ENCODE measurements at places on chromosomes 12 and 14.

GRCh38 chr12:6554168-6555017 lies 1.4 kb downstream of the IFFO1 start:
- DNase-seq, result peak; percentile 95

DNA sequence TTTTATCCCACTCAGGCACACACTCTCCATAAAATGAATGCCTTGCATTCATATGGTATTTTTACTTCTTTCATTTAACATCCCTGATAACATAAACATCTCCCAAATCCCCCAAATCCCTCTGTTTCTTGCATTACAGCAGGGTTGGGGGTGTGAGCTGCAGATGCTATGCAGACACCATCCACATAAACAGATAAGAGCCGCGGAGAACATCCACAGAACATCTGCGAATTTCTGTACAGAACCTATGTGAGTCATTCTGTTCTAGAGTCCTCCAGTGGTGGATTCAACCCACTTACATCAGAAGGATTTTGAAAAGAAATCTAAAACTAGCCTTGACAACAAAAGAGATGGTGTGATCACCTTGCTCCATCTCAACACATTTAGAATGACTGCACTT lies 20.3 kb downstream of the FBLN5 start:
- DNase-seq, result no peak

DNA sequence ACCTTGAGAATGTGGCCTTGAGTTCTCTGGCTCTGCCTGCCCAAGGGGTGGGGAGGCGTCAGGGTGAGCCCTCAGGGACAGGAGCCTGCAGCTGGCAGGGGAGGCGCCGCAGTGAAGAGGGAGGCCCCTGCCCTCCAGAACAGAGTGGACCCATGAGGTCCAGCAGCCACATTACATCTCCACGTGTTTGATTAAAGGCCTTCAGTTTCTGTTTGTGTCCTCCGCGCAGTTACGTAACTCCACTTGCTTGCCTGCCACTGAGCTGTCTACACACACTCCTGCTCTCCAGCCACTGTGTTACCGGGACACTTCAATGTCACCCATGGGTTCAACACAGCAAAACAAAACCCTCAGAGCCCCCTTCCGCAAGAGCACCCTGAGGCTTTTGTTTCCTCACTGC lies 70.4 kb downstream of the CHGA start:
- DNase-seq, result no peak

- DNase-seq, result no peak
Observed at GRCh38 chr14:36301159-36301558, 19.3 kb downstream of the MBIP start.

GRCh38 chr14:101845496-101845895 lies 84.0 kb downstream of the PPP2R5C start:
- DNase-seq, result no peak

DNA sequence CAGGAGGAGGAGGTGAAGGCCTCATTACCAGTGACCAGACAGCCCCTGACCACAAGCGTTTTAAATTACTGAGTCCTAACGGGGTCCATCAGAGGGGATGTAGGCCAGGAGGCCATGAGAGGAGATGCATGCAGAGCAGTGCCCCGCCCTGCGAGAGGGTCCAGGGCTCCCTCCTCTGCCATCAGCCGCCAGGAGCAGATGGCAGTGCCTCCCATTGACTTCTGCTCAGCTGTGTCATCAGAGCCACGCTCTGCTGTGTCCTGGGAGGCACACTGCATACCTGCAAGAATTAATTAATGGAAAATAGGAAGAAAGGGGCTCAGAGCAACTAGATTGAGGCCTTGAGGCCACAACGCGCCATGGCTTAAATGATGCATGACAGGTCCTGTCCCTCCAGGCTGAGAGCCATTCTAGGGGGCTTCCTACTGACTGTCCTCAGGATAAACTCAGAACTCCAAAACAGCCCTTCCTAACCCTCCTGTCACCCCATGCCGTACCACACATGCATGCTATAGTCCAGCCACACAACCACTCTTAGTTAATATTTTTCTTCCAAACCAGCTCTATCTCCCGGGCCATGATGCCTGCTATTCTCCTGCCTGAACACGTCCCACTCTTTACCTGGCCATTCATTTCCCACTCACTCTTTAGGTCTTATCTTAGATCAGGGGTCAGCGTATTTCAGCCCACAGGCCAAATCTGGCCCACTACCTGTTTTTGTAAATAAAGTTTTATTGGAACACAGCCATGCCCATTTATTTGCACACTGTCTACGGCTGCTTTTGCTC lies 235.8 kb downstream of the KSR2 start:
- no peak for DNase-seq

DNA sequence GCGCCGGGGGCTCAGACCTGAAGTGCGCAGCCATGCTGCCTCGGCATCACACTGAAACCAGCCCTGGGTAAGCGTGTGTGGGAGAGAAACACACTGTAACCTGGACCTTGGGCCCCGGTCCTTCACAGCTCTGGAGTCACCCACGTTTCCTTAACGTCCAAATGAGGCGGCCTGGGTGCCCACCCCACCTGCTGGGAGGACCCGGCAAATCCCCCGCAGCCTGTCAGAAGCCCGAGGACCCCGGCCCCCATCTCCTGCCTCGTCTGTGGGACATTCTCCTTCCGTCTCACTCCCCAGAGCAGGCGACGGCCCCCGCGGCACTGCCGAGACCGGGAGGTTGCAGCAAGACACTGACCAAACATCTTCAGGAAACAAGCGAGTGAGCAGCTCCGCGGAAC lies 66.5 kb upstream of the GALNT9 start:
- DNase-seq, result no peak

GRCh38 chr12:10615532-10615931 lies 2.1 kb upstream of the MAGOHB start:
- peak; percentile 11 for DNase-seq

DNA sequence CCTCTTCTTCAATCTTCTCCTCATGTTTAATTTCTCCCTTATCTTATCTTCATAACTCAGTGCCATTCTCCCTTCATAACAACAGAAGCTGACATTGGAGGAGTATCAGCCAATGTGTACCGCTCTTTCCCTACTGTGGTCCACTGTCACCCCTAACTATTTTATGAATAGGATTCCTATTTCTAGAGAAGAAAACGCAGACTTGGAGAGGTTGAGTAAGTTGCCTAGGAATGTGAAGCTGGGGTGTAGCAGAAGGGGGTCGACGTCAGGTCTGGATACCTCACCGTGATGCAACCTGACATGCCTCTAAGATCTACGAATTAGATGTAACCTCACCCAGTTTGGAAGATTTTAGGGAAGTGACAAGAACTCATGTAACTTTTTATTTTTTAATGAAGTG lies 17.1 kb downstream of the LMO3 start:
- DNase-seq, result no peak

- DNase-seq, result no peak
Observed at GRCh38 chr12:5708371-5708770, 236.7 kb downstream of the ANO2 start.

- DNase-seq, result no peak
Observed at GRCh38 chr12:87217491-87217890, 811.7 kb downstream of the C12orf50 start.

GRCh38 chr14:77906446-77906845 lies 106.5 kb downstream of the ADCK1 start:
- no peak for DNase-seq

GRCh38 chr14:67529947-67530935 lies 2.8 kb upstream of the PLEKHH1 start:
- no peak for DNase-seq

DNA sequence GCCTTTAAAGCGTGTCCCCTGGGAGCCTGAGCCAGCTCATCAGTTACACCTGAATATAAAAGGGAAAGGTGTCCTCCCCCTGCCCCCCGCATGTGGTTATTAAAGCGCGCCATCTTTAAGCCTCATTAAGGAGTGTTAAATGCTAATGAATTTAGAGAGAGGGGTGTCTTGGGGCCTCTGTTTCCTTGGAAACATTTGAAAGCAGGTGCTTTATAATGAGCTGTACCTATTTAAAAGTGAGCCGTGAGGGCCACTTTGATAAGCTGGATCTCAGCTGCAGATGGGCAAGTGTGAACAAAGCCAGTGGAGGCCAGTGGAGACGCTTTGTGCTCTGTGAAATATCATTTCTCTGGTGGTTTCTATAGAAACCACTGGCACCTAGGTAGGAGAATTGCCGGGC lies 84.0 kb downstream of the BEGAIN start:
- DNase-seq, result no peak

- no peak for DNase-seq
Observed at GRCh38 chr14:75454963-75455546, 27.2 kb downstream of the JDP2 start.

- DNase-seq, result no peak
Observed at GRCh38 chr12:51721282-51721940, 127.1 kb downstream of the FIGNL2 start.

DNA sequence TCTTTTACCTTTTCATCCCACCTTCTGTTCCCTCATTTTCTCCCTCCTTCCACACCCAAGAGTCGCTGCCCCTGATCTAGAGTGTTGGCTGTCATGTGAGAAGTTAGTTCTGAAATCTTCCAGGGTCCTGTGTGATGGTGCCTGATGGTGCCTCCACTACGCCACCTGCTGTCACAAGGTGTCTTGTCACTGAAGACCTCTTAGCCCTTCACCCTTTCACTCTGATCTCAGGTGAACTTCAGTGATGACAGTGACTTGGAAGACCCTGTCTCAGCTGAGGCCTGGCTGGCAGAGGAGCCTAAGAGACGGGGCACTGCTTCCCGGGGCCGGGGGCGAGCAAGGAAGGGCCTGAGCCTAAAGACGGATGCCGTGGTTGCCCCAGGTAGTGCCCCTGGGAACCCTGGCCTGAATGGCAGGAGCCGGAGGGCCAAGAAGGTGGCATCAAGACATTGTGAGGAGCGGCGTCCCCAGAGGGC lies 7.6 kb upstream of the PFDN5 start:
- DNase-seq, result peak; percentile 80

DNA sequence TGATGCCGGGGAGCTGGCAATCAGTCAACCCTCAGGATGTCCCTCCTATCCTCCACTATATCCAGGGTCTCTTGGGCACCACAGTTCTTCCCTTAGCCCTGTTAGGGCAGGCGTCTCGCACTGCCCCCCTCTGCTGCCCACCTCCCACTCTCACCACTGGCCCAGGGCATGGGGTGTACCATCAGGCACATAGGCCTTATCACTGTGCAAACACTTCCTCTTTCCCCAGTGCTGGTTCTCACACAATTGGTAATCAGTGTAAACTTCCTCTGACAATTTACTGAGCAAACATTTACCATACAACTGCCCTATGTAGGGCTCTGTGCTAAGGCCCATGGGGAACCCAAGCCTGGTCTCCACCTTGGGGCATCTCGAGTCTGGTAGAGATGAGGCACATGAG lies 20.1 kb upstream of the TMED10 start:
- DNase-seq, result no peak

- DNase-seq, result no peak
Observed at GRCh38 chr14:105325303-105325702, 10.8 kb downstream of the PACS2 start.

DNA sequence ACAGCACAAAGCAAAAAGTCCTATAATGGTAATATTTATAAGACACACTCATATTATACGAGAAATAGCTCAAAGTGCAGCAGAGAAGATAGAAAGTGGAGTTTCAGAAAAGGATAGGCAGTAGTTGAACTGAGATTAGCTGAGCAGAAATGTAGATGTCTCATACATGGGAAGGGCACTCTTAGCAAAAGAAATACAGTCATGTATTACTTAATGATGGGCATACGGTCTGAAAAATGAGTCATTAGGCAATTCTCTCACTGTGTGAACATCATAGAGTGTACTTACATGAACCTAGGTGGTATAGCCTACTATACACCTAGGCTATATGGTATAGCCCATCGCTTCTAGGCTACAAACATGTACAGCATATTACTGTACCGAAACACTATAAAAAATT lies 671.3 kb downstream of the RPS29 start:
- no peak for DNase-seq

DNA sequence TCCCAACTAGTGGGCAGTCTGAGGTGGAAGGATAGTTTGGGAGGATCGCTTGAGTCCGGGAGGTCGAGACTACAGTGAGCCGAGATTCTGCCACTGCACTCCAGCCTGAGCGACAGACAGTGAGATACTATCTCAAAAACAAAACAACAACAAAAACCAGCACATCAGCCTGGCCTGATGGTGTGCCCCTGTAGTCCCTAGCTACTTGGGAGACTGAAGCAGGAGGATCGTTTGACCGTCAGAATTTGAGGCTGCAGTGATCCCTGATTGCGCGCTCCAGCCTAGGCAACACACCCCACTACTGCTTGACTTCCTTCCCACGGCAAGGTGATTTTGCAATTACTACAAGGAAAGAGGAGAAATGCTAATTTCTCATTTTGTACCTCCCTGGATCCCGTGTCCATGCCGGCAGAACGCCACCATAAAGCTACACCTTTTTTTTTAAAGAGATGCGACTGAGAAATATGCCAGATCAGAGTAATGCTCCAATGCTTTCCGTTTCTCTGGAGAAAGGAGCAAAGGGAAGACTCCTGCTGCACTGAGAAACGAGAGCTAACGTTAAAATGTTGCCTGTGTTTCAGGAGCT lies 672 bp upstream of the SCFD1 start:
- DNase-seq, result peak; percentile 35

DNA sequence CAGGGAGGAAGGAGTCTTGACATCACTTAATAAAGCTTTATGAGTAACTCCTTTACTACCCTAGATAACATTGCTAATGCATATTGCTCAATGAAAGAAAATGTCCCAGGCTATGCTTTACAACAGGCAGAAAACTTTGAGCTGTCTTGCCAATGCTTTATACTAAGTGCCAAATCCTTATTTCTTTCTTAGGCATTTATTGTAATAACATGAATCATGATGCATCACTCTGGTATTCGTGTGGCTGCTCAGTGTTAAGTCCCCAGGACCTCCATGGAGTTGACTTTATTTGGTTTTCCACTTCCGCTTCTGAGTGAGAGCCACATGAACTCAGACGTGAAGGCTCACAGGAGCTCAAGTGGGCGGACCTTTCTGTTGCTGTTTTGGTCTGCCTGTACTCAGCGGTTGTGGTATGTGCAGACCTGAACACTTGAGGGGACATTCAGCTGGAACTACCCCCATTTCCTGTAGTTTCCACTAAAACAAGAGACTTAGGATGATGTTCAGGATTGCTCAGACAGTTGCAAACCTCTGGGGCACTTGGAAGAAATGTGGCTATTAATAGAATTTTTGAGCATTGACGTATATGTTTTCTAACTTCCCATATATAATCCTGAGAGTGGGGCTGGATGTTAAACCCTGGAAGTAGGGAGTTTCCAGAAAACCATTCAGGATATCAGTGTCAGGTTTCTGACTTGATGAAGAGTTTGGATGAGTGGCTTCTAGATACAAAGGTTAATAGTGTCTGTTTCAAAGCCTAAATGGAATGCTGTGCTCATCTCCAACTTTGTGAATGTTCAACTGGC lies 258.6 kb downstream of the MSRB3 start:
- no peak for DNase-seq

DNA sequence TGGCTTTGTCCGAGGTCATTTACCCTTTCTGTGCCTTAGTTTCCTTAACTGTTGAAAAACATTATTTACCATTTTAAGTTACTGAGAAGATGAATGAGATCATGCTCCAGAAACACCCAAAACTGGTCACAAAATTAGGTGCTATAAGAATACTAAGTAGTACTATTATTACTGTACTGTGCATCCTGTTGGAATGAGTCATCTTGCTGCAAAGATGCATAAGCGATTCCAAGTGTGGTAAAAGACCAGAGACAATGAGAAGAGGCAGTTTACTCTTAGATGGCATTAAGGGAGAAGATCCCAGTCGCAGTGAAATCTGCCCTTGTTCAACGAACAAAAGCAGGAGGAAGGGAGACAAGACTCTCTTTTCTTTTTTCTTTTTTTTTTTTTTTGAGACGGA lies 4.2 kb upstream of the PLEKHA5 start:
- DNase-seq, result no peak

Data from NAMALWA (cell line).